Stimulated activated CD4-positive, alpha-beta T cell treated with anti-CD3 and anti-CD28 coated beads, Interleukin-15, amount 100 ng/mL, for 1 hour (primary cell): ENCODE measurements at places on chromosomes 1 and 21.
A peak's percentile ranks its signal among the peaks of the same experiment; 100 is the strongest.

GRCh38 chr1:52424231-52424636 is 19.8 kb downstream of the PRPF38A start:
- peak; percentile 5 for DNase-seq

DNA sequence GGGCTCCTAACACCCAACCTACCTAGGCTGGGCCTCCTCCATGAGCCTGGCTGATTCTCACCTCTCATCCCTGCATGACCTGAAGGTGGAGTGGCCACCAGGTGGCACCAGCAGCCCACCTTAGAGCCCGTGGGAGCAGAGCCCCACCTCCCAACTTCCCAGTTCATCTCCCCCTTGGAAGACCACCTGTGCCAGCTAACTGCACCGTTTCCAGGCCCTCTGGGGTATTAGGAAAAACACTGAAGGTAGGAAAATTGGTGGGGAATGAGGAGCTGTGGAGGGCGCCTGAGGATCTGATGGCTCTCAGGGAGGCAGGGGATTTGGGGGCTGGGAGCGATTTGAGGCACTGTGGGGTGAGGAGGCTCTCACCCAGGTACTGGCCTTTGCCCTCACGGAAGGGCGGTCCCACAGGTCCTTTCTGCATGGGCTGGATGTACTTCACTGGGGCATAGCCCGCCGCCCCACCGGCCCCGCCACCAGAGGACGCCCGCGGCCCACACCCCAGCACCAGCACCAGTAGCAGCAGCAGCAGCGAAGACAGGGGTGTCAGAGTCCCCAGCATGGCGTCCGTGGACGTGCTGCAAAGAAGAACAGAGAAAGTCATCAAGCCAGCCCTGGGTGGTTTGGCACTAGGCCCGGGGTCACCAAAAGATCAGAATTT is 11.1 kb downstream of the ADPRS start:
- peak; percentile 57 for DNase-seq

- no peak for DNase-seq
Observed at GRCh38 chr1:79792219-79792930, 785.8 kb upstream of the ADGRL4 start.

DNA sequence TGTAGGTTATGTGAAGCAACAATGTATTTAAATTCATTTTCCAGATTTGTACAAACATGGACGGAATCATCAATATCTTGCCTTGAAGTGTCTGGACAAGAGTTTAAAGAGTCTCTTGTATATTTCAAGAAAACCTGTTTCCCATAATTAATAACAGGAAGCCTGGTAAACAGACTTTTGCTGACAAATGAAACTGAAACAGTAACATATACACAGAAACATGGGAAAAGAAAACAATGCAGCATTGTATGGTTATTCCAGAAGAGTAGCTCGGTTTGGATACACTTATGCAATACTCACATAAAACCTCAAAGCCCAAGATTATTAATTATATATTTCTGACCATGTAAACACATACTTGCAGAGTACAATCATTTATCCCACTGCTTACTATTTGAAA is 265.5 kb downstream of the PTPRC start:
- DNase-seq: no peak

DNA sequence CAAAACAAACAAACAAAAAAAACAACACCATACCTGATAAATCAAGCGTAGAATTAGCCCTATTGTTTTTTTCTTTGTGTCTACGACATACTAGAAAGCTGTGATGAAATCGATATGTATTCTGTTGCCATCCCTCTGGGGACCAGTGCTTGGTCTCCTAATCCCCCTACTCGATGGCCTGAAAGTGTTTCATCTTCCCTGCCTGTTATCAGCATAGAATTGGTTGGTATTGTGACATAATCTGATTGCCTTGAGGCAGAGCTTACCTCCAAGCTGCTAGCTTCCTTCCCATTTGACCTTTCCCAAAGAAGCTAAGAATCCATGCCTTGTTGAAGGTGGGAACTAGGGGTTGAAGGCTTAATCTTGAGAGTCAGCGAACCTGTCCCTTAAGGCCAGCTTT is 40.7 kb upstream of the PIGV start:
- DNase-seq: no peak

DNA sequence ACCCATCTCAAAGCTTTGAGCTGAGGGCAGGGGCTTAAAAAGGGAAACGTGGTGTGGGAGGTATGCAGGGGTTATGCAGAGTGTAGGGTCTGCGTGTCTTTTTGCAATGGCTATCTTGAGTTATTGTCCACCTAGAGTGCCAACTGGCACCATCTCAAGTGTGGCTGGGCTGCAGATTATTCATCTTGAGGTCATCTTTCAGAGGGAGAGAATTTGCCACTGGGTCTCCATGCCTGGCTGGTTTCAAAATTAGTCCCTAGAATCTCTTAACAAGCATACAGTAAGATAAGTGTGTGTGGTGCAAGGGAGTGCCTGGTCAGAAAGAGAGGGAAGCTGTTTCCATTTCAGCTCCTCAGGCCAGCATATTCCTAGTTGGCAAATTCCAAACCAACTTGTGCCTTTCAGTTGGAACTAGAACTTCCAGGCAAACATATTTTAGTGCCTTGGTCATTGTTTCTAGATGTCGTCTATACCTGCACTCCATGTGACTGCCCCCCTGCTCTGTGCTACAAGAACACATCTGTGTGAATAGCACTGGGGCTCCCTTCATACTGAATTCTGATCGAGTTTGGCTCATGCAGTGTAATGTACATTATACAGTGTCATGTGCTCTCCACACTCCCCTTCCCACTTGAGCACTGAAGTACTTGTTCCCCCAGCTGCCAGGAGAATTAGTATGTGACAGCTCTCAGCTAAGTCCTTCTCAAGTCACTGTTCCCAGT is 5.0 kb upstream of the OR2T8 start:
- no peak for DNase-seq
